CD4-positive, alpha-beta T cell treated with Interleukin-4 for 1 hour (primary cell): ENCODE measurements at places on chromosomes 3 and 15.
A peak's percentile ranks its signal among the peaks of the same experiment; 100 is the strongest.

GRCh38 chr15:69703532-69704187 is 251.0 kb downstream of the RPLP1 start:
- DNase-seq = no peak

GRCh38 chr3:81726132-81726531 is 35.3 kb downstream of the GBE1 start:
- no peak for DNase-seq

DNA sequence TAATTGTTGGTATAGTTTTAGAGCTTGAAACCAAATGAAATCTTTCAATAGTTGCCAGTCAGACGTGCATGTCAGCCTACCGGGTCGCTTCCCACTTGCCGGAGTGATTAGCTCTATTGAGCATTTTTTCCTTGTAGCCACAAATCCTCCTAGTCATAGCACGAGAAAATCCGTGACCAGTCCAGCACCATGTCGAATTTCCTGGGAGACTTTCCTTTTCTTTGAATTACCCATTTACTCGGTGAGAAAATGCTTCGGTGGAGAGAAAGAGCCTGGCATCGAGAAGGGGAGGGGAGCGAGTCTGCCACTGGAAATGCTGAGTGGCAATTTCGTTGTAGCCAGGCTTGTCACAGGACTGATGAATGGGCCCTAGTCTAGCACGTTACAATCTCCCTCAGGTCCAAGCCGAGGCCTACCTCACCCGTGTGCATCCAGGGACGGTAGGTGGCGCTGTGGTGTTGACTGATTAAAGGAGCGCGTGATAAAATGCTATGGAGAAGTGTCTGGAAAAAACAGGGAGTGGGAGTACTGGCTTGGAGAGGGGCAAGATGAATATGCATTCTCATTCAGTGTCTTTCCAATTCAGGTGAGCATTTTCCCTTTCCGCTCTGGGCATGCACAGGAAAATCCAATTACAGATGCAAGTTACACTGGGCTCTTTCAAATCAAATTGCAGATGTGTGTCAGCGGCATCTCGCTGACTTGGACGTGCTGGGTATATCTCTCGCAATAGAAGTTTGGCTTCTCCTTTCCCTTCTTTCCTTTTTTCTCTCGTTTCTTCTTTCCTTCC is 238.8 kb downstream of the EDEM1 start:
- peak; percentile 59 for DNase-seq

- no peak for DNase-seq
These were observed 56.2 kb downstream of the RASA2 start for GRCh38 chr3:141542989-141543388.

DNA sequence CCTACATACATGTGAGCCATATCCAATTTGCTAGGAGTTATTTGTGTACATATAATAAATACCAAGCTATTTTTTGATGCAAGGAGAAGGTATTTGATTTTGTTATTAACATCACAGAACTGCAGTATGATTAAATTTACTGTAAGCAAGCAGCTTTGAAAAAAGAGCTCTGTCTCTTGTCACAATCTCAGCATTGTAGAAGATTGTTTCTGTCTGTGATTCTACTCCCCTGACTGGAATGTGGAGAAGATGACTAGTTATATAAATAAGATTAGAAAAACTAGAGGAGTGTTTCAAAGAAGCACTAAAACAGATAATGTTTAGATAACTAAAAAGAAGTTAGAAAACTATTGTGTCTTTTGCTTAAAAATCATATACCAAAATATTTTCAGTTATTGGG is 17.1 kb upstream of the DCBLD2 start:
- no peak for DNase-seq

DNA sequence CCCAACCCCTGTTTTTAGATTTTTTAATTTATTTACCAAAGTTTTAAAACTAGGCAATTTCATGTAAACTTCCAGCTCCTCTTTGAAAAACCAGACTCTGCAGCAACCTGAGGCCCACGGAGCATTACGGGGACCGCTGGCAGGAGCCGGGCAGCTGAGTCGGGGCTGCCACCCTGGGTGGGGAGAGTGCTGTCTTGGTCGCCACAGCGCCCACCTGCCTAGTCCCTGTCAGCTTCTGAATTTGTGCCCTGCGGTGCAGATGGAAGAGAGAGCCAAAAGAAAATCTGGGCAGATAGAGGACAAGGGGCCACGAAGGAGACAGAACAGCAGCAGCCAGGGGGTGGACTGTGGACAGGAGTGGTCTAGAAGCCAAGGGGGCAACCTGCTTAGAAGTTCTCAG is 34.6 kb downstream of the PXYLP1 start:
- DNase-seq = no peak
